ENCODE measurements at places on chromosomes 12 and 14.

- no peak for DNase-seq
These were observed 54.2 kb upstream of the BCL2L14 start for GRCh38 chr12:12016284-12017100.

DNA sequence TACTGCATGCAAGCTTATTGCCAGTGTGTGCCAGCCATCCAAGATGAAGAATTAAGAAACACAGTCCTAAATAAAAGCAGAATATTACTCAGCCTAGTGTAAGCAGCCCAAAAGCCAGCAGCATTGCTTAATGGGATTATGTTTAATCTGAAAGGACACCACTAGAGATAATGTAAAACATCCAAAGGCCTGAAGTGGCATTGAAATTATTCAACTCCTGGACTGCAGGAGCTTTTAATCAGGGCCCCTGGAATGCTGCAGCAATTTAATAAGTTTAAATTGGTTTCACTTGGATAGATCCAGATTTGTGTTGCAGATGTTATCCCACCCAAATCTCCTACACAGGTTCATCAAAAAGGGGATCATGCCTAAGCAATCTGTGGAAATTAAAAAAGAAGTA is 193.0 kb downstream of the C12orf50 start:
- no peak for DNase-seq

DNA sequence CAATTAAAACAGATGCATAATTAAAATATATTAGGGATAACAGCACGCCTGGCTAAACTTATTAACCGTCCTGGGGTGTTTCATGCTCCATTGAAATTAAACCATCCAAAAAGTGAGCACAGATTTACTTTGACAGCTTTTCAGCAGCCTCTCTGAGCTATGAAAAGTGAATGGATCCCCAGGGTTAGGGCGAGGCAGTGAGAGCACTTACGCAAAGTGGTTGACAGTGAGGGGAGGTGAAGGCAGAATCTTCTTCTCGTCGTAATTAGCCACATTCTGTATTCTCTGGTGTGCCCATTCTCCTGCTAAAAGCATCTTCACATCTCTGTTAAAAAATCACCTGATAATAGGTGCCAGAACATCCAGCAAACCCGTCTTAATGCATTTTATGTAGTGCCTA is 1.9 kb downstream of the TMTC2 start:
- no peak for DNase-seq

- DNase-seq, result peak; percentile 29
These were observed 51.3 kb downstream of the LRCOL1 start for GRCh38 chr12:132558861-132559623.

DNA sequence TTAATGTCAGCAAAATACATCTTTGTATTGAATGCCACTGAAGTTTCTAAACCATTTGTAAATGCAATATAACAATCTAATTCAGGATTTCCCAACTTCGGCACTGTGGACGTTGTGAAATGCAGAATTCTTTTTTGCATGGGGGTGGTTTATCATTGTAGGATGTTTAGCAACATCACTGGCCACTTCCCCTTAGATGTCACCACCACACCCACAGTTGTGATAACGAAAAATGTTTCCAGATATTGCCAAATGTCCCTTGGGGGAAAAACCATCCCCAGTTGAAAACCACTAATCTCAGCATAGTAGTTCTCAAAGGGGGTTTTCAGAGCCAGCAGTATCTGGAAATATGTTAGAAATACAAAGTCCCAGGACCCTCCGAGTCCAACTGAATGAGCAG is 203.3 kb downstream of the NAV3 start:
- no peak for DNase-seq

DNA sequence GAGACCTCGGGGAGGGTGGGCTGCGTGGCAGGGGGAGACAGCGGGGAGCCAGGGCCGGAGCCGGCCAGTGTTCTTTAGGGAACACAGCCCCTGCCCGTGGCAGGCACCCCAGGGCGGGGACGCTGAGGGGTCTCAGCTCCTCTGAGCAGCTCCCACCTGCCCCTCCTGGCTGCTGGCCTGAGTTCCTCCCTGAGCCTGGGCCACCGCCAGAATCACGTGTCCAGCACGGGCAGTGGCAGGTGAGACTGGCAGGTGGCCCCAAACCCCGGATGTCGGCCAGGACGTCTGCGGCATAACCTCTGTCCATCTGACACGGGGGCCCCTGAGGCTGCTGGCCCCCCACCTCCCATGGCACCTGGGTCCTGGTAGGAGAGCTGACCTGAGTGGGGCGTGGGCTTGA is 25.1 kb downstream of the NOC4L start:
- no peak for DNase-seq

DNA sequence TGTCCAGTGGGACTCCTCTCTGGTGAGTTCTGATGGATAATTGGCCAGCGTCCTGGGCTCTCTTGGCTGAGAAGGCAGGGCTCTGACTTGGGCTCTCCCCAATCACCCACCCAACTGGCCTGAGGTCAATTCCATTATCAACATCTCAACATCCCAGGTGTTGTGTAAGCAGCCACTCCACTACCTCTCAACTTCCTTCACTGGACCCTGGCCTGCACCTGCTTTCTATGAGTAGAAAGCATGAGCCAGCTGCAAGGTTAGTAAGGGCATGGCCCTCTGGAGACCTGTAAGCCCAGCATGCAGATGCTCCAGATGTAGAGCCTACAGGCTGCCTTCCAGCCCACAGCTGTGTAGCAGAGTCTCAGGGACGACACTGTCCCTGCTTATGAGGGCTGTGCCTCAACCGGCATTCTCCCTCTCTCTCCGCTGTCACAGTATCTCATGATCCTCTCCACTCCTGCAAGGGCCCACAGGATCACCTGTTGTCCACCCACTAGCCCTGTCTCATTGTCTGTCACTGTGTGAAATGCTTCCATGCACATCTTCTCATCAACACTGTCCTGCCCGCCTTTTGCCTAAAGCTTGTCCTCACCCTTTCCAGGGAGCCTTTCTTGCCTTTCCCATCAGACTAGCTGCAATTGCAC is 5.4 kb upstream of the KRT81 start:
- DNase-seq, result no peak

- DNase-seq, result no peak
These were observed 80.4 kb downstream of the SUDS3 start for GRCh38 chr12:118456741-118457140.

- DNase-seq, result no peak
These were observed 363.5 kb downstream of the TMEM121 start for GRCh38 chr14:105889666-105890473.

GRCh38 chr14:102326583-102326982 is 7.0 kb downstream of the ZNF839 start:
- DNase-seq, result no peak

- DNase-seq, result no peak
These were observed 1.1 kb downstream of the FITM1 start for GRCh38 chr14:24131549-24131966.

DNA sequence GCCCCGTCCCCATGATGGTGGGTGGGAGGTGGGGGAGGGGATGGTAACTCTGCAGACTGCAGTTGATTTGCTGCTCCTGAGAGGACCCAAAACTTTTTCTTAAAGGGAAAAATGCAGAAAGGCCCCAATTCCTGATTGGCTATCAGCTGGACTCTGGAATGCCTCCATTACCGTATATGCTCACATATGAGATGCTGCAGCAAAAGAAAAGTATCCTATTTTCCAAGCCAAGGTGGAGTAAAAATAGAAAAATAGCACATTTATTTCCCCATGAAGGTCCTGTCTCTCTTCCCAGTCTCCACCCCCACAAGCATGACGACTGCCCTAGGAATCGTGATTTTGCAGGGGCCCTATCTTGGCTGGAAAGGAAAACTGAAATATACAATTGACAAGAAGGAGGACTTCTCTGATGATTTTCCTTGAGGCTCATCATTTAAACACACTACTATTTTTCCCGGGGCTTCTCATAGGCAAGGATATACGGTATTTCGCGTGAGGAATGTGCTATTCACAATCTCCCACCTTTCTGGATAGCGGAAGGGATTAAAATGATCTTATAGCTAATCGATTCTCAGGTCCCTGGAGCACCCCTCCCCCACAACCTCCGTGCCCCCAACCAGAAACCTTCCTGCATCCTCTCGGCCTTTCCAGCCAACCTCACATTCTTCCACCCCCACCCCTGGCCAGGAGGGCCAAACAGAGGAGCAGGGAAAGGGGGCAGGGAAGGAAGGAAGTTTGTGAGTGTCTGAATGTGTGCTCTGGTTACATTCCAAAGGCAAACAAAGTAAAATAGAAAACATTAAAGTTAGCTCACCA is 138.9 kb upstream of the CCND2 start:
- DNase-seq, result no peak

GRCh38 chr12:108826101-108826806 is 31.1 kb downstream of the SSH1 start:
- no peak for DNase-seq

GRCh38 chr12:122845865-122846621 is 10.8 kb downstream of the HIP1R start:
- no peak for DNase-seq

- no peak for DNase-seq
These were observed 167.4 kb upstream of the HMGA2 start for GRCh38 chr12:65656891-65657351.

DNA sequence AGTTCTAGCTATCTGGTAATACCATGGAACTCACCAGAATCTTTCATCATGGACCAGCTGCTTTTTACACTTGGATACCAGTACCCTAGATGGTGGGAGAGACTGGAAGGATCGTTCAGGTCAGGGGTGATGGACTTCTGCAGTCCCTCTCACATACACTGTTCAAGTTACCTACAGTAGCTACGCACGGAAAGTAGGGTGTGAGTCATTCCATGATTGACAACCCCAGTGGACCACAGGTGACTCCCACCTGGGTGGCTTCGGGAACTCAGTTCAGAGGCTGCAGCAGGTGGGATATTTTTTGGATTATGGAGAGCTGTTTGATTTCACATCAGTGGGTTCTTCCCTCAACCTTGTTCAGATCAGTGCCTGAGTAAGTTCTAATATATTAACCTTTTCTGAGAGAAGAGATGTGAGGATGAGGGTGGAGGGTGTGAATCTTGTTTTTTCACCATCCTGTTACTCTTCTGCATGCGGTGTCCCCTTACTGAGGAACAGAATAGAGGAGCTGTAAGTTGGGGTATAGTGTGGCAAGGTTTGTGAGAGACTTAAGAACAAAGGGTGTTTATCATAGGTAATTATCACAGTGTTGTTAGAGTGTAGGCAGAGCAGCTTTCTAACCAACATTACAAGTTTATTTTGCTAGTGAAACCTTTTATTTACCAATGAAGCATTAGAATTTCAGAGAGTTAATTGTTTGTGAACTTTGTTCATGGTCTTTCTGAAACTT is 39.6 kb downstream of the PRKCH start:
- DNase-seq, result no peak

DNA sequence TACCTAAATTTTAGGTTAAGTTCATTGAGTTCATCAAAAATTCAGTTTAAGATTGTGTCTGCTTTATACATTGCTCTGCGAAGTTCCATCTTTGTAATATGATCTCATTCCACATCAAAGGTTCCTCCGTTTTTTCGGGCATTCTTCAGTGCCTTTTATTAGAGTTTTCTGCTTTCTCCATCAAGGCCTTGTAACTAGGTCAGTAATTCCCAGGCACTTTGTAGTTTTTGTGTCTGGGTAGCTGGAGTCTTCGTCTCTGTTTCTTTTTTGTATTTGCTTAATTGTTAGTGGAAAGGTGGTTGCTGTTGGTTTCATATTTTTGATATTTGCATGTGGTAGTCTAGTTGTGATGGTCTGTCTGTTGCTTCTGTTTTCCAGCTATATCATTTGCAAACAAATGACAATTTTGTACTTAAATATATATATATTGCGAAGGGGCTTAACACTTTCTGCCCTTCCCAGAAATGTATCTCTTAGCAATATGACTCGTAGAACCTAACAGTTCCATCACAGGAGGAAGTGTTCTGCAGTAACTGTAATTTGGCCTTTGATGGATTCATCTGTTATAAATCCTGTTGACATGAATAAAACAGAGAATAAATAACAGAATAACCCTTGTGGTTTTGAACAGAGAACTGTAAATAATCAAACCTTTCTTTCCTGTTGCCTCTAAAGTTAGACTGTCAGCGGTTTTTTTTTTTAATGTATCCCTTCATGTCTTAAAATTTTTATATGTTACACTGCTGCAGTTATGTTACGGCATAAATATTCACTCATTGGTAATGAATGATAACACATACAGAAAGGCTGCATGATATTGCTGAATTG is 88.4 kb upstream of the DYNC1H1 start:
- no peak for DNase-seq

DNA sequence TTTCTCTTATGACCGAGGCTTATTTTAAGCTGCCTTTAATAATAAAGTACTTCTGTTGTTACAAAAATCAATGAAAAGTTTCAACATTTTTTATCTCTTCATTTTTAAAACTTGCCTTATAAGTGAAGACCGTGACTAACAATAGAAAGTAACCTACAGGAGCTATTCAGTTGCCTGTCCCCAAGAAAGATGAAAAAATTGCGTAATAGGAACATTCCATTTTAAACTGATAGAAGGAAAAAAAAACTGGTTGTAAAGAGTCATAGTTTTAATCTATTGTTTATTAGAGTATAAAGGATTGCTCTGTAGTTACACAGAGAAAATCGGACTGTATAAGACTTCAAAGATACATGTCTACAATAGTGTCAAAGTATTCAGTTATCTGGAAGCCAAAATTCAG is 83.3 kb downstream of the DAAM1 start:
- no peak for DNase-seq

DNA sequence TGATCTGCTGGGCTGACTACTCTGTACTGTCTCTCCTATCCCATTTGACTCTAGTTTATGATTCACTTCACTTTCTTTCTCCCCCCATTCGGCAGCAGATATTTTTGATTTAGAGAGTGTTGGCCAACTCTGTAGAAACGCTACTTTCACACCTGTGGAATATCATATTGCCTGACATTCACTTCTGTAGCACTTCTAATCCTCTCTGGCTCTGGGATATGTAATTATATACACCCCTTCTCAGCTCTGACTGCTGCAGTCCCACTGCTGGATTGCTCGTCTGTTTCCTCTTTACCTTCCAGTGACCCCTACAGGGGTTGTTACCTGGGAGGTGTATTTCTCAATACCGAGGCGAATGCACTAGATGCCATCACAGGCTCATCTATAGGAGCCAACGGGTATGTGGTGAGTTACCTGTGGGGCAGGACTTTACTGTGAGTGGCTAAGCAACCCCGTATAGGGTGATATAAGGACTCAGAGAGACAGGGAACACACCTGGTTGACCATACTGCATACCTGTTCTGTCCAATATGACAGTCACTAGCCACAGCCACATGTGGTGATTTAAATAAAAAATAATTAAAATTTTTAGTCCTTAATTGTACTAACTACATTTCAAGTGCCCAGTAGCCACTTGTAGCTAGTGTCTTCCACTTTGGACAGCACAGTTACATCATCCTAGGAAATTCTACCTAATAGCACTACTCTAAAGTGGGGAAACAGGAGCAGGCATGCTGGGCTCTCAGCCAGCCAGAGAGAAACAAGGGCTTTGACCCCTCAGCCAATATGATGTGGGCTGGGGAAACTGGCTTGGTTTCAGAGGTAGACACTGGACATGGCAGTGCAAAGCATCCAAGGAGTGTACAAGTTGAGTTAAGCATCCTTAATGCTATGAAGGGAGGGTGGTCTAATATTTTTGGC is 95.0 kb downstream of the C12orf75 start:
- no peak for DNase-seq

GRCh38 chr14:61485661-61486060 is 164.3 kb downstream of the PRKCH start:
- DNase-seq, result no peak

Data from activated CD4-positive, alpha-beta T cell treated with anti-CD3 and anti-CD28 coated beads, Interleukin-2, amount 10 ng/mL, durations not matched to agents 7 days and 5 days (primary cell).